ENCODE measurements at places on chromosomes 11 and 22. TPM values are rescaled to one million over a fixed set of nuclear protein-coding genes. Genes with fewer than 3 reads are reported as not detected.

Gene LRRC74B
- not detected for total RNA-seq

Gene NLRP14
- total RNA-seq = 0.40 TPM

Gene APIP
- 23.3 TPM for total RNA-seq

- DNase-seq = no peak
Observed at GRCh38 chr22:30357236-30357570, 396 bp downstream of the CCDC157 start.

GRCh38 chr22:23632178-23632577 is at the start of gene DRICH1:
Gene DRICH1, minus strand, starts transcription at chr22:23632321. Its CDS starts 298 bp downstream, at chr22:23632023.
- DNase-seq = no peak

DNA sequence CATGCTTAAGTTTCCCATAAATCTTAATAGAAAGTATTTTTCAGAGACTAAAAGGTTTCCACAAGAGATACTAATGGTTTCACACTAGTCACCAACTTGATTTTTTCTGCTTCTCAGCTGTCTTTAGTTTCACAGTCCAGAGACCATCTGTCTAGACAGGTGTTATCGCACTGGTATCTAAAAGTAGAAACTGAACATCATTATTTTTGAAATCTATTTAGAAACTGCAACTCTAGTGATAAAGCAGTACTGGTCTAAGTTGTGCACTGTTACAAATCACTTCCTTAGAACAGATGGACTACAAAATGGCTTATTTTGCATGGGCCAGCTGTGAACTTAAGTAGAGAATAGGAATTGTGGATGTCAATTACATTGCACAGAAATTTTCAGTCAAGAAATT is 78.0 kb downstream of the CNTN5 start:
- no peak for DNase-seq

DNA sequence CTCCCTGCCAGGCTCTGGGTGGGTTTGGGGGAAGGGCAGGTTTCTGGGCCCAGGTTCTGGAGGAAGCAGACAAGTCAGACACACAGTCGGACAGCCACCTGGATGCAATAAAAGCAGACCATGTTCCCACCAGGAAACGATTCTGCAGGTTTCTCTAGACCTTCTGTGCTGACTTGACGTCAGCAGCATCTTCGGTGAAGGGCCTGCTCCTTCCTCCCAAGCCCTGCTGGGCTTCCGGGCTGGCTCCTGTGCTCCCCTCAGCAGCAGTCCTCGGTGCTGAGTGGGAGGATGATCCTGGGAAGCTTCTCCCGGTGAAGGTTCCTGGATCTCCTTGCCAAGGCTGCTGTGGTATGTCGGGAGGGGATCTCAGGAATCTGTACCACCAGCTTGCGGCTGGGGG is 240.0 kb downstream of the GRIK4 start:
- DNase-seq = no peak

- DNase-seq = no peak
Observed at GRCh38 chr11:78767027-78767932, 192.6 kb upstream of the NARS2 start.

GRCh38 chr11:133305208-133305956 is 226.9 kb downstream of the OPCML start:
- DNase-seq = no peak

DNA sequence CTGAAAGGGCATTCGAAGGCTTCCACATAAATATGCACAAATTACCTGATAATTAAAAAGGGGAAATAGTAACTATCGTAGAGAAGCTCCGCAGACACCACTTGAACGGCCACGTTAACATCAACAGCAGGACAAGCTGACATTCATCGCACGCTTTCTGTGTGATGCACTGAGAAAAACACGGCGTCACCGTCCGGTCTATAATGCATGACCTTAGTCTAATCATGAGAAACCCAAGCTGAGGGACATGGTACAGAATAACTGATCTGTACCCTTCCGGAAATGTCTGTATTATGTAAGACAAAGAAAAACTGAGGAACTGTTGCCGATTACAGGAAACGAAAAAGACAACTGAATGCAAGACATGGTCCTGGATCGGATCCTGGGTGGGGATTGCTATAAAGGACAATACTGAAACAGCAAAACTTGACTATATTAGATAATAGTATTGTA is 678 bp upstream of the RANGAP1 start:
- no peak for DNase-seq

- DNase-seq = no peak
Observed at GRCh38 chr11:79304599-79305212, 136.1 kb downstream of the TENM4 start.

- no peak for DNase-seq
Observed at GRCh38 chr11:117875382-117876058, 938 bp downstream of the FXYD6 start.

DNA sequence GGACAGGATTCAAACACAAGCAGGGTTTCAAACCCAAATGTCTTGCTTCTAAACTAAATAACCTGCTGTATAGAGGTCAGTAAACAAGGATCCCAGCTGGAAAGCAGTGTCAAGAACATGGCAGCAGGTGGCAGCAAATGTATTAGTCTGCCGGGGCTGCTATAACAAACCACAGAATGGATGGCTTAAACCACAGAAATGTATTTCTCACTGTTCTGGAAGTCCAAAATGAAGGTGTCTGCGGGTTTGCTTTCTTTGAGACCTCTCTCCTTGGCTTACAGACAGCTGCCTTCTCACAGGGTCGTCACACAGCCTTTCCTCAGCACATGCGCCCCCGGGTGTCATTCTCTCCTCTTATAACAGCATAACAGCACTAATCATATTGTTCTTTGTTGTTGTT is 65.1 kb upstream of the LRRC55 start:
- DNase-seq = no peak
